ENCODE measurements at places on chromosomes 16 and 17.

- no peak for DNase-seq
Measured at GRCh38 chr16:85418978-85419491, 194.1 kb upstream of the GSE1 start.

DNA sequence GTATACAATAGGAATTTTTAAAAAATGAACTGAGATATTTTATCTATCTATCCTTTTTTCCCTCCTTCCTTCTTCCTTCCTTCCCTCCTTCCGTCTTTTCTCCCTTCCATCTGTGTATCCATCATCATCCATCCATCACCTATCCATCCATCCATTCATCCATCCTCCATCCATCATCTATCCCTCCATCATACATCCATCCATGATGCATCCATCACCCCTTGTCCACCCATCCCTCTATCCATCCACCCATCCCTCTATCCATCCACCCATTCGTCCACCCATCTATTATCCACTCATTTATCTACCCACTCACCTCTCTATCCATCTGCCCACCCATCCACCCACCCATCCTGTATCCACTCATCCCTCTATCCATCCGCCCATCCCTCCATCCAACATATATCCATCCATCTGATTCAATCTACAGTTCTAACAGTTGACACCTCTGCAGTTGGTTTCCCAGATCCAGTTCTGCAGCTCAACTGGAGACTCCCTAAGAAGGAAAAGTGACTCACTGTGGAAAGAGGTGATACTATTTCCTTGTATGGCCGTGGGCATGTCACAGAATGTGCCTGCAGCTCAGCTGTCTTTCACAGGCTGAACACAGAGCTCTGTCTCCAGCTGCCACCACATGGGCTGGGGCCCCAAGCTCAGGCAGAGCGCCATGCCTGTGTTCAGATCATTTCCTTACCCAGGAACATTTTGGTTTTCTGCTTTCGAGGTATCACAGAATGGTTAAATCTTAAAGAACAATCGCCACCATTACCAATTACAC, 130.8 kb downstream of the XYLT1 start:
- DNase-seq: no peak

DNA sequence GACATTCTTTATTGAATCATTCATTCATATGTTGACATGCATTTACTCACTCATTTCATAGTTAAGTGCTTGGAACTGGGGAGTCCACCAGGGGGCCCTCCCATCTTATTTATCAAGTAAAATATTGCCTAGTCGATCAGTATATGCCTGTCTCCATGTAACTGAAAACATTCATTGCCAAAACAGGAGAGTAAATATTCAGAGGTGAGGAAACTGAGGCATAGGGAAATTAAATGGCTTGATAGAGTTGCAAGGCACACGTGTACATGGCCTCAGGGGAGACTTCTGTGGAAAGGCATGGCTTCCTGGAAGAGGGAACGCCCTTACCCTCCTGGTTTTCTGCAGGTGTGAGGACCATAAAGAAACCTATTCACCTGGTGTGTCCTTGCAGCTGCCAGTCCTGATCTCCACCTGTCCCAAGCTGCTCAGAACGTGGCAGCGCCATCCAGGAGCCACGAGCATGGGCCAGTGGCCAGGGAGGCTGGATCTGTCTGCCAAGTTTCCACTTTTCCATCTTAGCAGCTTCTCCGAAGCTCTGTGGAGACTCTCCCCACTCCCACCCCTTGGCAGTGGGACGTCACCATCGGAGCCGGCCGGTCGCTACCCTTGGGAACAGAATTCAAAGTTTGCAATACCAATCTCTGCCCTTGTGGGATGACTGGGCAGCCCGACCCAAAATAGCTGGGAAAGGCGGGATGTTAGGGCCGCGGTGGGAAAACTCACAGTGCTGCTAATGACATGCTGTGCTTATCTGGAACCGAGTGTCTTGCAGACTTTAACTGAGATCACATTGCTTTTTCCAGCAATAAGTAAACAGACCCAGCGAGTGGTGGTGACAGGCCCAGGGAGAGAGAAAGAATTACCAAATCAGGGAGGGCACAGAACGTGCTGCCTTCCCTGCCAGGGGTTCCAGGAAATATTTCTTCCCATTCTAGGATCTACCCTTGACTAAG, 4.1 kb upstream of the C1QTNF1 start:
- peak; percentile 62 for DNase-seq

DNA sequence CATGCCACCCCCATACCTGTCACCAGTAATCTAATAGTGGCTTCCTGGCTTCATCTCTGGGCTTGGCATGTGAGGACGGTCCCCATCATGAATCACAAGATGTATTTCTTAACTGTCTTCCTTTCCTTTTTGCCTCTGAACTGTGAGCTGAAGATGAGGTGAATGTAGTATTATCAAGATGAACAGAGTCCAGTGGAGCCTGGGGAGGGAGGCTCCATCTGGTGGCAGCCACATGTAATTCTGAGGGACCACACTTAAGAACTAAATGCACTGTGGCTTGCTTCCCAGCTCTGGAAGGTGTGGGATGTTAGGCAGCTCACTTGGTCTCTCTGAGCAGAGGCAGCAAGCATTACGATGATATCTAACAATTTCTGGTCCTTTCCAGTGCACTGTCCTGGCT, 354.9 kb upstream of the ASIC2 start:
- DNase-seq: no peak

DNA sequence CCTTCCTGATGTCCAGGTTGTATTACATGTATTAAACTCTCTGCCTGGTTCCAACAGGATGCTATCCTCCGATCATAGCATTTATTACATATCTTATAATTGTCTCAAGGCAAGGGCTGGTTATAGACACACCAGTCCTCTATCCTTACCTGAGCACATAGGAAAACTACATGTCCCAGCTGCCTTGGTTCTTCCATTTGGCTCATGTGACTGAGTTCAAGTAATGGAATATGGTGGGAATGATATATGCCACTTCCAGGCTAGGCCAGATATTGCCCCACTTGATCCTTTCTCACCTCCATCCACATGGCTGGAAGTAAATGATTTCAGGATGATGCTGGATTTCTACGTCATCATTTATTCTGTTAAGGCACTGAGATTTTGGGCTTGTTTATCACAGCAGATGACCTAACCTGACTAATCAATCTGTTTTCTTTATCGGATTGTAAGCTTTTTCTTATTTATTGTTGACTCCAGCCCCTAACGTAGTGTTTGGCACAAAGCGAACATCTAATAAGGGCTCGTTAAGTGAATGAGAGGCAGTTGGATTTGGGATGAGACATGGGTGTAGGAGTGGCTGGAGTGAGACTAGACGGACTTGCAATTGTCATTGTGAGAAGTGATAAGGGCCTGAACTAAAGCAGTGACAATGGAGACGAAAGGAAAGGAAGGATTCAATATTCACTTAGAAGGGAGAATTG, 8.2 kb upstream of the SHISA9 start:
- no peak for DNase-seq

DNA sequence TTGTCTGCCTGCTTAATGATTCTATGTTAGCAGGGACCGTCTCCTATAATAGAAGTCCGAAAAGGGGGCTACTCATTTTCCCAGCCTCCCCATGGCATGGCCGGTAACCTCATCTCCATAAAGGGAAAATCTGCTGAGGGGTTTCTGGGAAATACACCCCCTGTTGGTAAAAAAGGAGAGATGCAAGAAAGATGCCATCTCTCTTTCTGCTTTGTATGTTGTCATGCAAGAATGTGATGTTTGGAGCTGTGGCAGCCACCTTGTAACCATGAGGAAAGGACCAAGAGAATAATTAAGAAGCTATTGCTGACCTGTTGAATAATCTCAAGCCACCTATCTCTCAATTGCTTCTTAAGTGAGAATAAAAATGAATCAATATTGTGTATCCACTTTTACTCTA, 94.8 kb upstream of the XYLT1 start:
- no peak for DNase-seq

GRCh38 chr17:66240630-66241029, 11.4 kb upstream of the APOH start:
- DNase-seq: no peak

- no peak for DNase-seq
Measured at GRCh38 chr17:39191750-39192510, 5.5 kb downstream of the CACNB1 start.

GRCh38 chr17:78526231-78527025, 50.8 kb downstream of the DNAH17 start:
- no peak for DNase-seq

GRCh38 chr16:55372792-55373488, 48.9 kb downstream of the IRX6 start:
- no peak for DNase-seq

DNA sequence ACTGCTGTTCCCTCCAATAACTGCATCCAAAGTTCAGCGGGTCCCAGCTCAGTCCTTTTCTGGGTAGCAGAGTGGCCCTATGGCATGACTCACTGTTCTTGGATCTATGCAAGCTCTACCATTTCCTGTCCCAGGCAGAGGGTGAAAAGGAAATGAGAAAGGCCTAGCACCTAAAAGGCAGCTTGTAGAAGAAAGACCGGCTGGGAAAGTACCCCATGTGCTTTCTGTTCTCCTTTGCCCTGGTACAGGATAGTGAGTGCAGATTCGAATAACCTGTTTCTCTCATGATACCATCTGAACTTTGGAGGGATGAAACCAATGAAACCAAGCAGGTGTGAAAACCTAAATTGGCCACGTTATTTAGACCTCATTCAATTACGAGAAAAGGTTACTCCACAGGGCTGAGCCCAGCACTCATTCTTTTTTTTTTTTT, 12.7 kb upstream of the HASPIN start:
- no peak for DNase-seq

DNA sequence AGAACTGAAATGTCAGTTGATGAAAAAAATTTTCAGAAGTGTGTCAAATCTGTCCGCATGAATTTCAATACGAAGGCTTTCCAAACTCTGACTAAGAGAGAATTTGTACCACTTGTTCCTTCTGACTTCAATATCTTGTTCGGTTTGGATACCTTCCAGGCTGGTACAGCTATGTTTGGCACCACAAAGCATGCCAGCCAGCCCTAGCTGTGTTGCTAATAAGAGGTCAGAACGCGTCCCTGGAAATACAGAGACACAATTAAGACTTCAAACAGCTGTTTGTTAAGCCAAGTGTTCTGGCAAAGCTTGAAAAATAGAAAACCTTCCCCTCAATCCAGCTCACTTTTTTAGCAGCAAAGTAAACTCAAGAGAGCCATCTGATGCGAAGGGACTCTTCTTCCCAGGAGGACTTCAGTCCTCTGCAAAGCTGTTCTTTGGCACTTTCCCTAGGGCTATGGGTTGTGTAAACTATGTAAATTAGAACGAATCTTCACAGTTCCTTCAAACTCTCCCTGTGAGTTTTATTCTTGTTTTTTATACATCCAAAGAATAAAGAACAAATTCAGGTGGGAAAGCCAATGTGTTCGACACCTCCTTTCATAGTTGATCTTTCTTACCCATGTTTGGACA, 35.1 kb downstream of the GRB2 start:
- DNase-seq: no peak

DNA sequence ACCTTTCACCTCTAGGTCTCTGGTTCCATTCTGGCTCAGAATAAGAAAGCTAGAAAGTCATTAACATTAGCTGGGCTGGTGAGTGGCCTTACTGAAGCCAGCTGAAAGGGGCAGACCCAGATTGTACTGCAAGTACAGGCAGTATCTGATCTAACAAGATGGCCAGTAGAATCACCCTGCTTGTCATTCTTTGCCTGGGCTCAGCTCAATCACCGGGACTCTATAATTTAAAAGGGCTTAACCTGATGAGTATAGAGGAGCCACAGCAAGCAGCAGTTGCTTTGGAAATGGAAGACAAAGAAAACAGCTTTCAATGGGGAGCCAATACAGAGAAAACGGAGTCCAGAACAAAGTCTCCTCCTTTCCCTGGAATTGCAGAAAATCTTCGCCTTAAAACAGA, 13.6 kb downstream of the CDH8 start:
- DNase-seq: no peak

- no peak for DNase-seq
Measured at GRCh38 chr16:86231996-86232350, 278.4 kb upstream of the FOXF1 start.

GRCh38 chr16:10868596-10869469, 8.2 kb upstream of the CIITA start:
- no peak for DNase-seq

- DNase-seq: no peak
Measured at GRCh38 chr16:81531419-81531821, 86.8 kb downstream of the CMIP start.

GRCh38 chr17:48631693-48632578, 5.8 kb upstream of the HOXB9 start:
- DNase-seq: no peak

DNA sequence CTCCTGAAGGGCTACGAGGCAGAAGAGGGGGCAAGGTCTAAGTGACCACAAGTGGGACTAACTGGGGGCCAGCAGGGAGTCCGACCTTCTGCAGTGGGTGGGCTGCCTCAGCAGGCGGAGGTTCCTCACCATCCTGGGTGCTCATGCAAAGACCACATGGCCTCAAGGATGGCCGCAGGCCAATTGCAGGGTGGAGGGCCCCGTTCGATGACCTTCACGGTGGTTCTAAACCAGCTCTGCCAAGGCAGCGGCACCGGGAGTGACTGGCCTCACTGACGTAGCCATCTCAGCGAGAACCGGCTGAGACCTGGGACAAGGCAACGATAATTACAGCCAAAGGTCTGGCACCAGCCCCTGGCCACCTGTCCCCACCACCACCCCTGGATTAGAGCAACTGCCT, 5.7 kb downstream of the SMIM5 start:
- DNase-seq: no peak

DNA sequence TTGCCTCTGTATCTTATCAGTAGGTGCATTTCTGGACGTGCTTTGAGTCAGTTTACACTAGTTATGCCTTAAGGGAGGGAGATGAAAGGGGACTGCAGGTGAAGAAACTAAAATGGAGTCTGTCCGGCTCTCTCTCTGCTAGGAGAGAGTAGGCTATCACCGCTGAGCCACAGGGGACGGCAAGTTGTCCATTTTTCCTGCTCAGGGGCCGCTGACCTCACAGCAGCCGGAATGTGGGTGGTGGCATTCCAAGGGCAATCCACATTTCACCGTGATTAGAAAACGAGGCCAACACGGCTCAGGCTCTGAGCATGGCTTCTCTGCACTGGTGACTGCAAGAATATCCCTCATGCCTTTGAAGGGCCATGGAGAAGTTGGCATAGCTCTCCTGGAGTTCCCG, 19.0 kb upstream of the KLHDC4 start:
- DNase-seq: no peak

- no peak for DNase-seq
Measured at GRCh38 chr16:60674241-60674640, 1362.0 kb downstream of the CDH8 start.

DNA sequence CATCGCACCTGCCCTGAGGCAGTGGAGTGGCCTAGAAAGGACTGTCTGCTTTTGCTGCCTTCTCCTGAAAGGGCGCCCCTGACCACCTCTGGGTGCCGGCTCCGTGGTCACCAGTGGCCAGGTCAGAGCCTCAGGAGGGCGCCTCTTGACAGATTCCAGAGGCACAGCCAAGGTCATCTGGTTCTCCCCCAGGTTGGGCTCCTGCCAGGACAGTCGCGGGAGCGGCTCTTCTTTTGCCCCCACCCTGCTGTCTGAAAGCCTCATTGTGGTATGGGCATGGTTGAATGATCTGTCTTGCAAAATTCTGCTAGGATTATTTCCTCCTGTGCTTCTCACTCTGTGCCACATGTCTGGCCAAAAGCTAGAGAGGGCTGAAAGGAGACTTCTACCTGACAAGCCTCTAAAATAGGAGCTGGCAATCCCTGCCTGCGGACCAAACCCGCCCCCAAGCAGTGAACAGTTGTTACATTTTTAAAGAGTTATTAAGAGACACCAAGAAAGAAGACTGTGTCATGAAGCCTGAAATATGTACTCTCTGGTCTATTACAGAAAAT, 82.8 kb downstream of the SNX29 start:
- no peak for DNase-seq

GRCh38 chr17:45971698-45972141, 27.3 kb upstream of the STH start:
- DNase-seq: no peak

GRCh38 chr17:62906881-62907280, 59.2 kb upstream of the TANC2 start:
- no peak for DNase-seq

All from NCI-H460 (cell line).